Thoracic aorta (tissue), 2 donors: ENCODE measurements at places on chromosomes 16 and 17. TPM values are rescaled to one million over a fixed set of nuclear protein-coding genes. Genes with fewer than 3 reads are reported as not detected.
A peak's percentile ranks its signal among the peaks of the same experiment; 100 is the strongest.

GRCh38 chr17:58333736-58334207 lies 5.2 kb upstream of the TSPOAP1 start:
- no peaks in the 10 kb centered on the region for H3K27me3 ChIP-seq
- peaks cover 19% of the 10 kb centered on the region for H3K4me1 ChIP-seq
- DNase-seq, result no peak
- no peak overlapping the region for H3K27ac ChIP-seq
- H3K4me3 ChIP-seq, result peak overlapping the region; percentile 72

Gene TEKT1
- not detected for total RNA-seq

Gene CCL13
- total RNA-seq, result 3.1 TPM

GRCh38 chr17:74578979-74579378 lies 11.7 kb upstream of the CD300H start:
- no peaks in the 10 kb centered on the region for H3K27me3 ChIP-seq
- no peaks in the 10 kb centered on the region for H3K36me3 ChIP-seq
- H3K4me1 ChIP-seq, result no peaks in the 10 kb centered on the region
- DNase-seq, result no peak
